ENCODE measurements at places on chromosomes 12 and 14. TPM values are rescaled to one million over a fixed set of nuclear protein-coding genes. Genes with fewer than 3 reads are reported as not detected.

Gene INF2
- 91.6 TPM for total RNA-seq

Gene SOAT2
- not detected for total RNA-seq

Gene FBXL14
- total RNA-seq = 9.4 TPM

Gene SOX5
- total RNA-seq = 0.98 TPM

Gene SLC7A8
- total RNA-seq = 1.5 TPM

Gene SMCO2
- 0.37 TPM for total RNA-seq

Gene ATXN2
- 70.6 TPM for total RNA-seq

Gene ITGB7
- total RNA-seq = 1.0 TPM

Gene CTDSP2
- total RNA-seq = 73.4 TPM

Gene SMOC1
- 23.6 TPM for total RNA-seq

Gene SUOX
- 6.3 TPM for total RNA-seq

Gene DEPDC4
- 1.4 TPM for total RNA-seq

Gene SLC5A8
- not detected for total RNA-seq

Gene CNPY2
- 169 TPM for total RNA-seq

- peak; percentile 70 for DNase-seq
These were observed 14.6 kb upstream of the EIF2B2 start for GRCh38 chr14:74988131-74988530.

DNA sequence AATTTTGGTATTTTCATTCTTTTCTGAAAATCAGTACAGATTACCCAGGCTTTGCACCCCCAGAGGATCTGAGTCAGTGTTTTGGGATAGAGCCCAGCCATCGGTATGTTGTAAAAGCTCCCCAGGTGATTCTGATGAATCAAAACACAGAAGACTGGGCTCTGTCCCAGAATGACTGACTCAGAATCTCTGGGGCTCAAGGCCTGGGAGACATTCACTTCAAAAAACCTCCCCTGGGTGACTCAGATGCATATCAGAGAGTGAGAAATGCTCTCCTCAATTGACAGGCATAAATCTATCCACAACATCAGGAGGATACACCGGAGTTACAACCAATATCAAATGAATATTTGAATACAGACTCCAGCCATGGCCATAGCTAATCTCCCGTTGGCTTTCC lies 32.6 kb downstream of the SLC35F4 start:
- DNase-seq = peak; percentile 99

DNA sequence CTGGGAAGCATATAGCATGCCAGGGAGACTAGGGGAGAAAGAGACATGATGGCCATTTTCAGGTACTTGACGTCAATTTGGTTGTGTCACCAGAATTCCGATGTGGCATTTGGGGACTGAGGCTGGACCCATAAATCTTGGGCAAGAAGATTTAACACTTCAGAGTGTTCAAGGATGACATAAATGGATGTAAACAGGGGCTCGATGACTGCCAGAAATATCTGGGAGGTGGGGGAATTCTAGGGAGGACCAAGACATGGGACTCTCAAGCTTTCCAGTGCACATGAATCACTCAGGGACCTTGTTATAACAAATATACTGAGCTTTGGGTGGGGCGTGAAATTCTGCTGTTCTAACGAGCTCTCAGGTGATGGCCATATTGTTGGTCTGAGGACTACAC lies 17.8 kb downstream of the HAL start:
- DNase-seq = no peak

GRCh38 chr14:101460521-101460920 lies 100.8 kb upstream of the DIO3 start:
- no peak for DNase-seq

- DNase-seq = no peak
These were observed 249.4 kb downstream of the PDZRN4 start for GRCh38 chr12:41437563-41437962.

- peak; percentile 64 for DNase-seq
These were observed 106.2 kb upstream of the NAV3 start for GRCh38 chr12:77724367-77724957.

- DNase-seq = no peak
These were observed 224.2 kb downstream of the EGLN3 start for GRCh38 chr14:33726685-33727084.

- no peak for DNase-seq
These were observed 54.2 kb downstream of the SIX6 start for GRCh38 chr14:60563113-60563512.

DNA sequence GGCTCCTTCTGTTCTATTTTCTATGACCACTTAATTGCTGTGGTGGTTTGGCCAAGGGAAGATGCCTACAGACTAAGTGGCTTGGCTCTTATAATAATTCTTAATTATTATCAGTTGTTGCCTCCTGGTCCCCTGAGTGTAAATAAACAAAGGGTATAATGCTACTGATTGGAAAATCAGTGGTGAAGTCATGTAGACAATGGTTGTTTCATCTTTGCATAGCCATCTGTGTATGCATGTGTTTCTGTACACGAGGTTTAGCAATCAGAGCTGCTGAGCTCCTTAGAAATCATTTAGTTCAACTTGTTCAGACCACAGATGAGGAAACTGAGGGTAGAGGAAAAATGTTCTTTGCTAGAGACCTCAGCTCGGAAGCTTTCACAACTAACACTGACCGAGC lies 152.2 kb downstream of the STXBP6 start:
- DNase-seq = no peak

GRCh38 chr12:27653661-27654060 lies 42.6 kb upstream of the REP15 start:
- no peak for DNase-seq

- DNase-seq = peak; percentile 64
These were observed 10.6 kb upstream of the MAP4K5 start for GRCh38 chr14:50542941-50543418.

DNA sequence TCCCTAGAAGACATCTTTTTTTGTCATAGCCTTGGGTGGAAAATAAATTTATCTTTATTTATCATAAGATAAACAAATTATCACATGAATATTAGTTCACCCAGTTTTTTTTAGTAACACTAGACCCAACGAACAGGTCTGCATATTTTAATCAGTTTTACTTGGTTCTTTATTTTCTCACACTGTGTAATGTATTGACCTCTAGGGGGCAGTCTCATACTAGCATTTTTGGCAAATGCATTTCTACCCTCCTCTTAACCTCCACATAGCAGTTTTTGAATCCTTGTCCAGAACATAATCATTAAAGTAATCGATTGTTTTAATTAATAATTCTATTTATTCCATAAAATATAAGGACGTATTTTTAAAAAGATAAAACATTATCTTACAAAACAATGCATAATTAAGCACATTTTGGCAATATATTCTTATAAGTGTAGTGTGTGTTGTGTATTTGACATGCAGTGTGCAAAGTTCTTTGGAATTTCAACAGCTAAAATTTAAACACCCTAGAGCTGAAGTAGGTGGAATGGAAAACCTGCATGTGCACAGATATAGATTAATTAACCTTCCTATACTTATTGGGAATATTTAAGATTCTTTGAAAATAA lies 31.6 kb upstream of the PTPRQ start:
- peak; percentile 66 for DNase-seq

GRCh38 chr12:71440763-71441748 lies 1.5 kb downstream of the LGR5 start:
- DNase-seq = no peak

DNA sequence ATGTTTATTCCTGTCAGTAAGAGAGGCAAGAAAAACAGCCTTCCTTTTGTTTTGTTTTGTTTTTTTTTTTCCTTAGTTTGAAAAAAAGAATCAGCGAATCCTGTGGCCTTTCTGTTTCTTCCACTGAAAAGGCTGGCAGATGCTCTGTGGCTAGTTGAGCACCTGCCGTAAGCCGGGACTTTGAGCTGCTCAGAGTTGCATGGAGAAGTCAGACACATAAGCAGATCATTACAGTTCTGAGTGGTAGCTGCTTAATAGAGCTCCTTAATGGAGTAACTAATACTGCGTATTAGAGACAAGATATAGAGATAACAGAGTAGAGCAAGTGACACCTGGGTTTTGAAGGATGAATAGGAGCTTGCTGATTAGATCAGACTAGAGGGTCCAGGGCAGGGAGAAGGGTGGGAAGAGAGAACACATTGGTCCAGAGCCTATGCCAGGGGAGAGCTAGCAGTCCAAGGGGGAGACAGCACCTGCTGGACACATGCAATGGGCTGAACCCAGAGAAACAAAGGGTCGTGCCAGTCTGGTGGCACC lies 129.4 kb downstream of the TSPAN9 start:
- no peak for DNase-seq

DNA sequence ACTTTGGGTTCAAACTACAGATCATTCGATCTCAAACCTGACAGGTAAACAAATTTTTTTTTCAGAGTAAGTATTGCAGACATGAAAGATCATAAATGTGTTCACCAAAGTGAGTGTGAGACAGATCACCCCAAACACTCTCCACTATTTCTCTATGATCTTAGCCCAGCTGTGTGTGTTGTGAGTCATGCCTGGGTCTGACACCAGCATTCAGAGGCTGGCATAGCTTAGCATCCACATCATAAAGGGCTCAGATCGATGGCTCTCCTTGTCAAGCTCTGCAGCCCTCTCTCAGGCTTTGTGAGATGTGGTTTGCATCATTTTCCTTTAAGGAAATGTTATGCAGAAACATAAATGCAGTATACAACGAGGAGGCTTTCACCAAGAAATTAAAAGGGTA lies 164.9 kb downstream of the ETV6 start:
- peak; percentile 42 for DNase-seq

DNA sequence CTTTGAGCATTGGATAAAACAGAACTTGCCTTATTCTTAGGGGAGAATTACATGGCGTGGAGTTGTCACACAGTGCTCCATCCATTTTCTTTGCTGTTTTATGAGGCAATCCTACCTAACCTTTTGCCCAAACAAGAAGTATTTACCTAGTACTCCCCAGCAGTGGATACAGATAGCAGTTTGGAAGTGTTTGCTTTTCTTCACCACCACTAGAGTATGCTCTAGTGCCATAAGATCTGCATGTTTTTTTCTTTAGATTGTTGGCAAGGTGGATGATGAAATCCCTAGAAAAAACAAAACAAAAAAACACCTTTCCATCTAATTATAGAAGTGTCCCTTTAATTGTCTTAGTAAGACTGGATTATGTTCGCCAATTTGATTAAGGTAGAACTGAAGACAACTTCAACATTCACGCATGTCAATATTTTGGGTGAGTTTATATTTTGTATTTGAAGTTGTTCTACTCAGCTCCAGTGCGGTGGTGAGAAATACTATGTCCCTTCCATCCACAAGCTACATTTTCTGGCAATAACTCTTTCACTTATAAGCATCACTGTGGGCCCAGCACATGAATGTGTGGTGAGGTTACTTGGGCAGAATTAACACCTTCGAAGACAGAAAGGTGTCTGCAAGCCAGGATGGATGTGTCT lies 23.6 kb upstream of the TMEM260 start:
- DNase-seq = peak; percentile 50

GRCh38 chr14:103329401-103330347 lies 4.4 kb upstream of the EIF5 start:
- peak; percentile 86 for DNase-seq

- DNase-seq = no peak
These were observed 24.8 kb downstream of the RGS6 start for GRCh38 chr14:71956920-71957563.

- DNase-seq = no peak
These were observed 161.4 kb upstream of the DIO3 start for GRCh38 chr14:101399737-101400517.

DNA sequence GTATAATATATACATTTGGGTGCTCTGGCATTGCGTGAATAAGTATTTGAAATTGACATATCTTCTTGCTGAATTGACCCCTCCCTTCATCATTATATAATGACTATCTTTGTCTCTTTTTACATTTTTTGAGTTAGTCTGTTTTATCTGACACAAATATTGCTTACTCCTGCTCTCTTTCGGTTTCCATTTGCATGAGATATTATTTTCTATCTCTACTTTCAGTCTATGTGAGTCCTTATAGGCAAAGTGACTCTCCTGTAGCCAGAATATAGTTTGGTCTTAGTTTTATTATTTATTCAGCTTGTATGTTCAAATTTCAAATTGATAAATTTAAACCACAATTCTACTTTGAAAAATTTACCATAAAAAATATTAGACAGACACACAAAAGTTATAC lies 491.0 kb downstream of the NAV3 start:
- no peak for DNase-seq

DNA sequence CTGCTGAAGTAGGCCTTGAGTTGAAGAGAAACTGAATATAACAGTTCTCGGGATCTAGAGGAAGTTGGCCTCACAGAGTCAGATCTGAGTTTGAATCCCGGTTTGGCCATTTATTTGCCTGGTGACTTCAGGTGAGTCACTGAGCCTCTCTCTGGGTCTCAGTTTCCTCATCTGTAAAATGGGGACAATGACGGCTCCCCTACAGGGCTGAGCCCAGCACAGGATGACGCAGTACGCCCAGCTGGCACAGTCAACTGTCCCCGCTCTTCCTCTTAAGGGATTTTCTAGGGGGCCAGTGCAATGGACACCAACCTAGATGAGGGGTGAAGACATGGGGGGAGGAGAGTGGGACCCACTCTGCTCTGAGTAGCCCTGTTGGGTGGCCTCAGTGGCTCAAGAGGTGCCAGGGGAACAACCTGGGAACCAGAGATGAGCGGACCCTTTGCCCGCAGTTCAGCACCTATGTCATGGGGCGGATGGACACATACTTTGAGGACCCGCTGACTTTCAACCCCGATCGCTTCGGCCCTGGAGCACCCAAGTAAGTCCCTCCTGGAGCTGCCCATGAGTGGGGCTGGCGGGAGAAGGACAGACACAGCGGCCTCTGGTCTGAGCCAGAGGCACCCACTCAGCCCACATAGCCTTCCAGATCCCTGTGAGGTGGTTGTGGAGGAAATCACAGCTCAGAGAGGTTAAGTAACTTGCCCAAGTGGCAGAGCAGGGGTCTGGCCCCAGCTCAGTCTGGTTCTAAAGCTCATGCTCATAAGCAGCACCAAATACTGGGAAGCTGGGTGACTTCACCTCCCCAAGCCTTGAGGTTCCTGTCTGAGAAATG lies 41.1 kb downstream of the CYP46A1 start:
- no peak for DNase-seq

DNA sequence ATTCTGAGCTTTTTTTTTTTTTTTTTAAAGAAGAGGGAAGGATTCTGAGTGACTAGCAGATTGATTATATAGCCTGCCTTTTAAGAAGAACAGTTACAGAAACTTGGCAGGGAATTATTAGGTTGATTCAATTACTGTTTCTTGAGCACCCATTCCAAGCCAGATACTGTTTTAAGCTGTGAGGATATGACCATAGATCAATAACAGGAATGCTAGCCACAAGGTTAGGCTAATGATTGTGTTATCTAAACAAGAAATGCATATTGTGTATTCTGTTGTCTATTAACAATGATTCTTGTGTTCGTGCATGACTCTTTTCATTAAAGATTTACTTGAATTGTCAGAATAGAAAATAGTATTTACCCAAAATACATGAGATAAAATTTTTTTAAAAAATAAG lies 67.1 kb downstream of the PRORP start:
- no peak for DNase-seq

- no peak for DNase-seq
These were observed 41.1 kb upstream of the TSPAN9 start for GRCh38 chr12:3035815-3036702.

Measured in MCF 10A (cell line).